NCI-H1092 (cell line): ENCODE measurements at places on chromosomes 1 and 21.

GRCh38 chr1:197367627-197368026 is 99.6 kb downstream of the CRB1 start:
- no peak for DNase-seq

DNA sequence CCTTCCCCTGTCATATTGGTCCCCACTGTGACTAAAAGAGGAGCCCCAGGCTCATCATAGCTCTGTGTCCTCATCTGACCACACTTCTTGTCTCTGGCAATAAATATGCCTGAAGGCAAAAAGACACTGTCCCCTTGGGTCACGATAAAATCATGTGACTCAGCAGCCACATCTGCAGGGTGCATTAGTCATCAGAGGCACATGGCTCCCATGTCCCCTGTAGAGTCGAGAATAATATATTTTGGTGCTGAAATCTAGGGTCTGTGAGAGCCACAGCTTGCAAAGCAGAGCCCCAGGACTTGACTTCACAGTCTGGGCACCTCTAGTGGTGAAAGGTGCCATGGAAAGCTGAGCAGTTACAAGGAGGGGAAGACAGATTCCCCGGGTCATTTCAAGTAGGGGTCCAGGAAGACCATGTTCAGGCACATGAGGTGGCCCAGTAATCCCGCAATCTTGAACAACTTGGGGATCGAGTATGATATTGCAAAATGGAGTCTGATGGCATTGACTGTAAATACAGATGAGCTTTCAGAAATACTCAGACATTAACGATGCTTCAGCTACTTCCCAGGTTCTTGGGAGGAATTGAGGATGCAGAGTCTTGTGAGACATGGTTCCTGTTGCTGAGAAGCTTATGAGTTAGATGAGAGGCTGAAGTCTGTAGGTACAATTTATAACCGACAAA is 68.6 kb downstream of the SLC35F3 start:
- no peak for DNase-seq

DNA sequence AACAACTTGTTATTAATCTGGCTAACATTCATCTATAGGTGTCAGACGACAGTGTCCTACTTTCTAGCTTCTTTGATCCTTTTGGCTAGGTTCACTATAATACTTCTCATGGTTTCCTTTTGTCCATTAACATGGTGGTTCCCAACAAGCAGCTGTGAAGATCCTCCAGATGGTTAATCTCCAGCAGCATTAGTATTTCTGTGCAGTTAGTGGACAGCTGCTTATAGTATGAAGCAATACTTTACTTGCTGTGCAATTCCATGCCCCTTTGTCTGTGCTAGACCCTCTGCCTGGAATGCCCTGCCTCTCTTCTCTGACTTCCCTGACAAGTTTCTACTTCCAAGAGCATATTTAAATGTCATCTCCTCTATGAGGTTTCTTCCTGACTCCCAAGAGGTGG is 41.7 kb upstream of the ARHGAP29 start:
- DNase-seq = no peak

DNA sequence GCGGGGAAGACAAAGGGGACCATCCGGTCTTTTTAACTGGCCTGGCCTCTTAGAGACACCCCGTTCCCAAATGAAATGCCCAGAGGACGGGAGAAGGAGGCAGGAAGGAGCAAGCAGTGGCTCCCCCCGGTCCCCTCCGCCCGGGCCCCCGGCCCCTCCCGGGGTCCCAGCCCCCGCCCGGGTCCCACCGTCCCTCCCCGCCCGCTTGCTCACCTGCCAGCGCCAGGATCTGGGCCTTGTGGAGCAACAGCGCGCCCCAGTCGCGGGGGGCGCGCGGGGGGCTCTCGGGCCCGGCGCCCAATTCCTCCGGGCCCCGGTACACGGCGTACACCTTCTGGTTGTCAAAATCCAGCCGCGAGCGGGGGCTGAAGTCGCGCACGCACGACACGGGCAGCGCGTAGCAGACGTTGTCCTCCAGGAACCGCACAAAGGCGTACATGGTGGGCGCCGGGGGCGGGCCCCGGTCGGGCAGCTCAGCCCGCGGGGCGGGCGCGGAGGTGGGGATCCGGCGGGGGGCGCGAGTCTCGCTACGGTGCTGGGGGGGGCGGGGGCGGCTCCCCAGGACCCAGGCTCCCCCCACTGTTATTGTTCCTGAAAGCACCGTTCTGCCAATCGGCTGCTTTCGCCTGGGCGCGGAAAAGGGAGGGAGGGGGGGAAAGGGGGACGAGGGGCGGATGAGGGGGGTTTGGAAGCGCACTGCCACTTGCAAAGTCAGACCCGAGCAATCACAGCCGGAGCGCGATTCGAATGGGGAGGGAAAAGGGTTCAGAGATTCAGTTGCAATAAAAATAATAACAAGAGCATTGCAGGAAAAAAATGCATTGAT is at the start of gene BEND5:
Gene BEND5, minus strand, starts transcription at position 499 of the 826 bp plus-strand sequence. Its CDS starts 60 bp downstream, at position 439.
- DNase-seq = peak; percentile 58

DNA sequence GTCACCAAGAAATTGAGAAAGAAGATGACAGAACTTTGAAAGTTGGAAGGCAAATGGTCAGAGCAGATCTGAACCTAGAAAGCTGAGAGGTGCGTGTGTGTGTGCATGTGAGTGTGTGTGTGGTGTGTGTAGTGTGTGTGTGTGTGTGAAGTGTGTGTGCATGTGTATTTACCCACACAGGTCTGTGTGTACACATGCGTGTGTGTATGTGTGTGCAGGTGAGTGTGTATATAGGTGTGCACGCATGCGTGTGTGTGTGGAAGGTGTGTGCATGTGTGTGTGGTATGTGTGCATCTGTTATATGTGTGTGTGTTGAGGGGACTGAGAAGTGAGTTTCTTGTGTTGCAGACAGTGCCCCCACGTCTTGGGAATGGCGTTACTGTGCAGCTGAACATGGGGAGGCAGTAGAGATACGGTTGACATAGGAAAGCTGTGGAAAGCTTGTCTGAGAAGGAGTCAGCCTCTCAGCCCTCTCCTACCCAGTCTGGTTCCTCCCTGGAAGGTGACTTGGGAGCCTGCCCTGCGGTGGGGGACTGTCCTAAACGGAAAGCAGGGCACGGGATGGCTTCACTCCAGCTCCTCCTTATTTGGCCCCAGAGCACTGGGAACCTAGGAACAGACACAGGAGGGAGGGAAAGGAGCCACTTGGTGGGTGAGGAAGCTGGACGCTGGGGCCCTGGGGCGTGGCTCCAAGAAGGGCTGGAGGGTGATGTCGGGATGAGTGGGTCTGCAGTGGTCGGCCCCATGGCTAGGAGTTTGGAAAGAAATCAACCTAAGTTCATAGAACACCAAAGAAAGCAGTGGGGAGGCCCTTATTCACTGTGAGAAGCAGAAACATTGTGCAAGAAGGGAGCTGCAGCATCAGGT is 97.2 kb downstream of the PCBP3 start:
- DNase-seq = no peak

DNA sequence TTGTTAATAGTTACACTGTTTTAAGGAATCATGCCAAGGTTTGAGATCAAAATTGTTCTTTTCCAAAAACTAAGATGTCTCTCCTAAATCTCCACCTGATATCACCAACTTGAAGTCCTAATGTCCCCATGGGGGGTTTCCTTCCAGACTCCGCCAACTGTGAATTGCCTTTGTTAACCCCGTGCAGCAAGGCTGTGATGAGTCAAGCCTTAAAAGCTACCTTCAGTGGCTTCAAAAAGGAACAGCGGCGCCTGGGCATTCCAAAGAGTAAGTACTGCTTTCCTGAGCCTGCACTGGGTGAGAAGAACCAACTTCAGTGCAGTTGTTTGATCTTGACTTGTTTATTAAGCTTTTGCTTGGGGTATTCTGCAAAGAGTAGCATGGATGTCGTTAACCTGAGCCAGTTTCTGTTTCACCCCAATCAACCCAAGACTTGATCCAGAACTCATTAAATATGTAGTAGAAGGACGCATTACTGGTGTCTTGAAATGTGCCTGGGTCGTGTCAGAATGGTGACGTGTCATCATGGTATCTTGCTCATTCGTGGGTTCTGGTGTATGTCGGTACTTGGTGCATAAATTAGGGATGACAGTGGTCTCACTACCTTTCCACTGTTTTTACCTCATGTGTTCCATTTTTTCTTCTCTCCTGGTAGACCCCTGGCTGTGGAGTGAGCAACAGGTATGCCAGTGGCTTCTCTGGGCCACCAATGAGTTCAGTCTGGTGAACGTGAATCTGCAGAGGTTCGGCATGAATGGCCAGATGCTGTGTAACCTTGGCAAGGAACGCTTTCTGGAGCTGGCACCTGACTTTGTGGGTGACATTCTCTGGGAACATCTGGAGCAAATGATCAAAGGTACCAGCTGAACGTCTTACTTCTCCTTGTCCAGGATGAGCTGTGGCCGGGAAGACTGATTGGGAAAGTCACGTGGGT is 8.7 kb downstream of the ETS2 start:
- no peak for DNase-seq

- DNase-seq = no peak
Observed at GRCh38 chr21:42426424-42426823, 22.7 kb downstream of the UBASH3A start.

DNA sequence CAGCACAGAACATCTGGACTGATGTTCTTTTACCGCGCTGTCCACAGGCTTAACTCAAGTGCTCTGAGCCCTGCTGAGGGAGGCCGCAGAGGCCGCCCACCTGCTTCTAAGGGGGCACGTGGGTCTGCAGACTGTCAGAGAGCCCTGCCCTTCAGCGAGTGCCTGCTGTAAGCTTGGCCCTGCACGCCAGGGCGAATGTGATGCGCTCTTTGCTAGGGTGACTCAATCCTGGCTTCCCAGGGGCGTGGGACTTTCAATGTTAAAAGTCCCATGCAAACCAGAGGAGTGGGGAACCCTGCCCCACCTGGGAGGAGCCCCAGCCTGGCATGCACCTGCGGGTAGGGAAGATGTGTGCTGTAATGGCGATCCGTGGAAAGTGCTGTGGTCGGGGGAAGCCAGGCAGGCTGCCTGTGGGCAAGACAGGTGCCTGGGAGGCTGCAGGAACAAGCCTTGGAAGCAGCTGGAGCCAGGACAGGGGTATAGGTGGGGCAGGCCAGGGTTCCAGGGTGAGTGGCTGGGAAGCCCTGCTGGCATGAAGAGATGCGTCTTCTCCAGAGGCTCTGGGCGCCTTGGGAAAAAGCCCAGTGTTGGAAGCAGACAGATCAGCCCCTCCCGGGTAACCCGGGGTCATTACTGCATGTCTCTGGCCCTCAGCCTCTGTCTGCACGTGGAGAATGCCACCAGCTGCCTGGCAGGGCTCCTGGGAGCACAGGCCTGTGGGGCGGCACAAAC is 594 bp upstream of the PANK4 start:
- DNase-seq = no peak

DNA sequence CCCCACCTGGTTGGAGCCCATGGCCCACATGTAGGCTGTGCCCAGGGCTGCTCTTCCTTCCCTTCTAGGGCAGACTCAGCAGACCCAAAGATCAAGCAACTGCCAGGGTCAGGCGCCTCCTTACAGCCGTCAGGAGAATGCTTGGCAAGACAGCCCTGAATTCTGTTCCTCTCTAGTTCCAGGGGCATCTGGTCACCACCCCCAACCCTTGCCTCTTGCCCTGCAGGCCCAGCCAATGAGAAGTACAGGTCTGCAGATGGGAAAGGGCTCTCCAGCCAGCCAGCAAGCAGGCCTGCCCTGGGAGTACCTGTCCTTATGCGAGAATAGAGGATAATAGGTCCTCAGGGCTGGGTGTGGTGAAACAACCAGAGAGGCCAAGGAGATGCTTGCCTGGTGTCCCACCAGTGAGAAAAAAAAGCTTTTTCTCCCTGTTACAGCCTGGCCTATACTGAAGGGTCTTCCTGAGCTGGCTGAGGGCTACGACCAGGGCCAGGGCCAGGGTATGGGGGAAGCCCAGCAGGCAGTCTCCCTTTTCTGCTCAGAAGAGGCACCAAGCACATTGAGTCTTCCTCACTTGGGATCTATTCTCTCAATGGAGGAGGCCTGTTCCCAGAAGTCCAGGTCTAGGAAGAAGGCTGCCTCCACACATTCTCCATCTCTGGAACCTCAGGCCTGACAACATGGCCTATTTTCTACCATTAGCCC is 31.4 kb downstream of the NAV1 start:
- DNase-seq = no peak

DNA sequence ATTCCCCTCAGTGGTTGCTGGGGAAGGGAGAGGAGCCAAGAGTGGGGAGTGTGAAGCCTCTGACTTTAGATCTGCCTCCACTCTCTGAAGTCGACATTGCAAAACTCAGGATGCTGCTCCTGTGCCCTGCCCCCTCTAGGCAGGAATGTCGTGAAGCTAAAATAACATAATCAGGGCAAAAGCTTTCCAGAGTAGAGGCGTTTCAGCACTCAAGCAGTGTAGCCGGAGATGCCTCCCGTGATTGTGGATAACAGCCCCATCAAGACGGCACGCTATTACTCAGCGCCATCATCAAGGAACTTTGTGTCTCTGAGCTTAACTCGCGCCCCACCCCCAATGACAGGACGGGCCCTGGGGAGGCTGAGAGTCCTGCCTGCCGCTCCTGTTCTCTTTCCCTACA is 60.0 kb downstream of the FBXO2 start:
- DNase-seq = no peak

GRCh38 chr1:2148691-2149090 is 45.9 kb downstream of the FAAP20 start:
- DNase-seq = no peak

GRCh38 chr1:215256936-215257679 is 174.6 kb downstream of the KCNK2 start:
- no peak for DNase-seq

GRCh38 chr1:209705033-209705598 is 470 bp downstream of the HSD11B1 start:
- DNase-seq = no peak

GRCh38 chr1:82226186-82226505 is 425.4 kb downstream of the ADGRL2 start:
- DNase-seq = no peak

DNA sequence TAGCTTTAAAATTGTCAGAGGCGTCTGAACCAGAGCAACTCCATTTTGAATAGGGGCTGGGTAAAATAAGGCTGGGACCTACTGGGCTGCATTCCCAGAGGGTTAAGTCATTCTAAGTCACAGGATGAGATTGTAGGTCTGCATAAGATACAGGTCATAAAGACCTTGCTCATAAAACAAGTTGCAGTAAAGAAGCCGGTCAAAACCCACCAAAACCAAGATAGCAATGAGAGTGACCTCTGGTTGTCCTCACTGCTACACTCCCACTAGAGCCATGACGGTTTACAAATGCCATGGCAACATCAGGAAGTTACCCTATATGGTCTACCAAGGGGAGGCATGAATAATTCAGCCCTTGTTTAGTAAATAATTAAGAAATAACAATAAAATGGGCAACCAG is 143.6 kb downstream of the GABPA start:
- no peak for DNase-seq
